ENCODE measurements at places on chromosomes 5 and 9.

- no peak for DNase-seq
These were observed 12.8 kb downstream of the RALGPS1 start for GRCh38 chr9:126927419-126927818.

GRCh38 chr5:169637085-169637548 lies at the start of gene DOCK2:
DOCK2 (plus strand) TSS chr5:169637275; CDS start chr5:169637327, 52 bp downstream.
- DNase-seq = no peak

DNA sequence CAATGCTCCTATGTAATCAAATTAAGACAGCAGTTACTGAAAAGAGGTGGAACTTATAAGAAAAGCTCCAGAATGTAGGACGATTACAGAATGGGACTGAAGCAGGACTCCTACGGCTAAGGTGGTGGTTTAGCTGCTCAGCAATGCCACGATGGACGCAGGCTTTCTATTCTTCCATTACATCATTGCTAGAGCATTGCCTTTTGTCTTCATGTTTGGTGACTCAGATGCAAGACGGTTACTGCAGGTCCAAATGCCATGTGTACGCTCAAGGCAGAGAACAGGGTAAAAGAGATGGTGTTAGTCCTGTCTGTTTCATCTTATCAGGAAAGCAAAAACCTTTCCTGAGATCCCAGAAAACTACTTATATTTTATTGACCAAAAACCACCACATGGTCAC lies 255.1 kb downstream of the ZSWIM6 start:
- DNase-seq = no peak

GRCh38 chr5:170483701-170484458 lies 19.9 kb upstream of the KCNIP1 start:
- no peak for DNase-seq

GRCh38 chr9:82404196-82404870 lies 415.8 kb downstream of the SPATA31D1 start:
- no peak for DNase-seq

DNA sequence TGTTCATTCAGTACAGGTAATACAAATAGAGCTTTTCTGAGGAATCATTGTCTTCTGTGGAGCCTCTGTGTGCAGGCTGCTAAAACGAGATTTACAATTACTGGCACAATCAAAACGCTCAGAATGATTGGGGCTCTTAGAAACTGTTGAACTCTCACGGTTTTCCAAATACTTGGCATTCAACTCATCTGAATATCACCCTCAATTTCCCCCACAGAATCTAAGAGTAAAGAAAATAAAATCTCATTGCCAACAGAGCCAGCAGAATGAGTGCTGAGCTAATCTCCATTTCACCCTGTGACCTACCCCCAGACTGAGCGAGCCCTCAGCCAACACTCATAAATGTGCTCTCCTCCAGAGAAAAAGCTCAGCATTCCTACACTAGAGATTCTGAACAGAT lies 35.3 kb upstream of the TMED7 start:
- no peak for DNase-seq
